ENCODE measurements at places on chromosomes 7 and 10.

DNA sequence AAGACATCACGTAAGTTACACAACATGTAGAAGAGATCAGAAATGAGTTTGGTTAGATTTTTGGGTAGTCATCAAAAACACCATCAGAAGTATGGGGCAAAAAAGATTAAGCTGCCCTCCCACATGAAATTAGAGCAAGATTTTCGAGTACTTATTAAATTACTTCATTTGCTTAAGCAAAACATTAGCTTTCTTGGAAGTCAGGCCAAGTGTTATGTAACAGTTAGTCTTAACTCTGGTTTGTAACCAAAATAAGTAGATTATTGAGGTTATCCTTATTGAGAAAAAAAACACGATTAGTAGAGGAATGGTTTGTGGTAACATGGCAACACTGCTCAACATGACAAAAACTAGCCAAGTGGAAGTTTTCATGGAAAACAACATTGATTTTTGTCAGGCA lies 37.9 kb downstream of the HBP1 start:
- DNase-seq: no peak

GRCh38 chr7:81499262-81500116 lies 270.4 kb downstream of the HGF start:
- no peak for DNase-seq

GRCh38 chr7:94761451-94761850 lies 105.5 kb upstream of the SGCE start:
- DNase-seq: no peak

DNA sequence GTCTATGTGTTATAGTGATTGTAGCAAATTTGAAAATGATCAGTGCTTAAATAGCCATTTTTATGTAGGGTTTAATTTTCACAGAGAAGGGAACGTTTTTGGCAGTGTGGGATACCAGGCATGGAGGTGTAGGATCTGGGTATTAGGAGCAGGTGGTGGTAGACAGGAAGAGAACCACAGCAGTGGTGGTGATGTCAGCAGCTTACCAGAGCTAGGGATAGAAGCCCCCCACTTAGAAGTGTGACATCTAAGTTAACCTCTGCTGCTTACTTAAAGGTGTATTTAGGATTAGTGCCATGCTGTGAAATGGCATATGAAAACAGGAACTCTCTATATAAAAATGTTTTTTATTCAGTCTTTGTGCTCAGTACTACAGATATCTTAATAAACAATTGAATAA lies 73.8 kb downstream of the CREM start:
- no peak for DNase-seq

GRCh38 chr10:52701647-52702046 lies 70.9 kb downstream of the MBL2 start:
- no peak for DNase-seq

DNA sequence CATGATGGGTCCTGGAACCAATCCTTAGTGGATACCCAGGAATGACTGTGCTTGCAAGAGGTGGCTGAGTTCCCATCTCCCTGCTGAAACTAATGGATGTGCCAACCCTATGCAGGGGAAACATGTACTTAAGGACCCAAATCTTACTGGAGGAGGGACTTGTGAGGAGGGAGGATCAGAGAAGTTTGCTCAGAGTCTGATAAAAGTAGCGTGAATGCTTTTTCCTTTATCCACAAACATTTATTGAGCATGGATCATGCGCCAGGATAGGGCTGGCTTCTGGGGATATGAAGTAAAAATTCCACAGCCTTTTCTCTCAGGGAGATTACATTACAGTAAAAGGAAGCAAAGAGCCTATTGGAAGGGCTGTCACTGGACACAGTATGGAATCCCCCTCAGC lies 358.5 kb downstream of the RPS24 start:
- DNase-seq: no peak

- DNase-seq: no peak
Observed at GRCh38 chr7:155184923-155185322, 112.8 kb upstream of the INSIG1 start.

DNA sequence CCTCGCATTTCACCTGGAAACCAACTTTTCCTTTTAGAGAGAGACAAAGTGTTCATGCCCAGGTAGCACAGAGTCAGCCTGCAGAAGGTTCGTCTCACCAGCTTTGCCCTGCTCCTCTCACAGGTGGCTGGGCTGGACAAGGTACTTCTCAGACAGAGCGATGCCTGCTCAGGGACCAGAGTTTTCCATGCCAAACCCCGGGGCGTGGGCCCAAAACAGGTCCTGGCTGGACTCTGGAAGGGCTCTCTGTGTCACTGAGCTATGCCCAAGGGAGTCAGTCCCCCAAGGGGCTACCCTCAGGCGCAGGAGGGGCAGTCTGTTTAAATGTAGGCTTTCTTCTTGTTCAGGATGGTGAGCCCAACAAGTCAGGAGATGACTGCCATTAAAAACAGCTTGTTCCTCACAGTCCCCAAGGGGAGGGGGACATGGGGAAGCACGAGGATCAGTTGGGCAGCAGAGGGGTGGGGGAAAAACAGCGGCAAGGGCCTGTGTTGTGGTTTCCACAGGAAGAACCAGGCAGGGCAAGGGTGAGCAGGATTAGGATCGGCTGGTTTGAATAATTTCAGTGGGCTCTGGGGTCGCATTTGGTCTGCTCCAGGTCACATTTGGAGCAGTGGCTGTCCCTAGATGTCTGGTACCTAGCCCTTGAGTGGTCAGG lies 55.5 kb upstream of the FIGNL1 start:
- no peak for DNase-seq

Data from activated naive CD4-positive, alpha-beta T cell (primary cell).